ENCODE measurements at places on chromosomes 7 and 10.
A peak's percentile ranks its signal among the peaks of the same experiment; 100 is the strongest.

GRCh38 chr7:76281006-76281705 lies 21.3 kb upstream of the HSPB1 start:
- DNase-seq, result no peak

GRCh38 chr10:71921324-71922027 lies 42.7 kb upstream of the CHST3 start:
- no peak for DNase-seq

DNA sequence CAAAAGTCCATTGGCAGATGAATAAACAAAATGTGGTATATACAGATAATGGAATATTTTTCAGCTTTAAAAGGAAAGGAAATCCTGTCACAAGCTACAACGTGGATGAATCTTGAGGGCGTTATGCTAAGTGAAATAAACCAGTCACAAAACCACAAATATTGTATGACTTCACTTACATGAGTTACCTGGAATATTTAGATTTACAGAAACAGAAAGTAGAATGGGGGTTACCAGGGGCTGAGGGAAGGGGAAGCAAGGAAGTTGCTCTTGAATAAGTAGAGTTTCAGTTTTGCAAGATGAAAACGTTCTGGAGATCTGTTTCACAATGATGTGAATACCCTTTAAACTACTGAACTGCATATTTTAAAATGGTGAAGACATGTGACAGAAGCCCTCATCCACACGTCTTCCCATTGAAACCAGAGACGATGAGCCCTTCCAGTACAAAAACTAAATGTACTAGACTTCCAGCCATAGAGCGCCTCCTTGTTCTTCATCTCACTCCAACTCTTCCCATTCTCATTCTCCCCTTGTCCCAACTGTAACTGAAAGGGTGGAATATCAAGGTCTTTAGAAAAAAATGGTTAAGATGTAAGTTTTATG lies 62.4 kb downstream of the MICU1 start:
- no peak for DNase-seq

DNA sequence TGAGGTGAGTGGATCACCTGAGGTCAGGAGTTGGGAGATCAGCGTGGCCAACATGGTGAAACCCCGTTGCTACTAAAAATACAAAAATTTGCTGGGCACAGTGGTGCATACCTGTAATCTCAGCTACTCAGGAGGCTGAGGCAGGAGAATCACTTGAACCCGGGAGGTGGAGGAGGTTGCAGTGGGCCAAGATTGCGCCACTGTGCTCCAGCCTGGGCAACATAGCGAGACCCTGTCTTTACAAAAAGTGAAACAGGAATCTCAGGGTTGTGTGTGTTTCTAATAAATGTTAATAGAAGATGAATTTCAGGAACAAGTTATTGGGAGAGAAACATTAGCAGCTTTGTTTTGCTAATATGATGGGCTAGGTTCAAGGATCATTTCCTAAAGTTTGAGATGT lies 19.9 kb downstream of the PPP2R2D start:
- no peak for DNase-seq

DNA sequence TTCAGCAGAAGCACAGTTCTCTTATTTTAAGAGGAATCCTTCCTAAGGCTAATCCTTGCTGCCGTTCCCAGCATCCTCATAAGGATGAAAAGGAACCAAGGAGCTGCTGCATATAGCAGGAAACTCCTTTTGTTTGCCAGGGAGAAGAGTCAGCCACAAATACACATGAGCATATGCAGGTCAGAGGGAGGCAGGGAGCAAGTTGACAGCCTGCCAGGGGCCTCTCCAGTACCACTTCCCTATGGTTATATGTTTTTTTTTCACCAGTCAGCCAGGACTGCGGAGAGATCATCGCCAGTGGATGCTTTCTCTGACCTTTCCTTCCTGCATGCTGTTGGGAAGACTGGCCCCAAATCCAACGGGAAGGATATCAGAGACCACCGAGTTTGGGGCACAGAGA lies 39.8 kb downstream of the SLC35B4 start:
- no peak for DNase-seq

DNA sequence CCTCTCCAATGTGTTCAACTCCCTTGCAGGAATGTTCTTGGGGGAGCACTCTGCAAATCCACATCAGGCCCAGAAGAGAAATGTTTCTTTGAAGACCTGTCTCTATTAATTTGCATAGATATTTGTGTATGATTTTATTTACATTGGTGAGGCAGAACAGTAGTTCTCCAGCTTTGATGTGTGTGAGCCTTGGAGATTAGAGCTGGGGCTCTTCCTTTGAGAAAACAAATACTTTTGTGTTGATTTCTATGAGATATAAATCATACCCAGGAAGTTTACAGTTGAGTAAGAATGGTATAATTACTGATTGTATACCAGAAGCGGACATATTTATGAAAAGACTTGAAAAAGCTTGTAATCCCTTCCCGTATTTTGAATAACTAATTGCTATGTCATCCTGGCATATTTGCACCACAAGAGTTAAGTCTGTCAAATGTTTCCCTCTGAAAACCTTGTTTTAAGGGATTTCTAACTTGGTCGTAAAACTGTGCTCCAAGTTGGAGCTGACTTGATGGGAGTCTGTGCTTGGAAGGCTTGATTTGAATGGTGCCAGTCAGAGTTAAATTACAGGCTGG lies 468.5 kb downstream of the LRMDA start:
- no peak for DNase-seq

- no peak for DNase-seq
Measured at GRCh38 chr10:113442336-113442735, 110.5 kb upstream of the HABP2 start.

DNA sequence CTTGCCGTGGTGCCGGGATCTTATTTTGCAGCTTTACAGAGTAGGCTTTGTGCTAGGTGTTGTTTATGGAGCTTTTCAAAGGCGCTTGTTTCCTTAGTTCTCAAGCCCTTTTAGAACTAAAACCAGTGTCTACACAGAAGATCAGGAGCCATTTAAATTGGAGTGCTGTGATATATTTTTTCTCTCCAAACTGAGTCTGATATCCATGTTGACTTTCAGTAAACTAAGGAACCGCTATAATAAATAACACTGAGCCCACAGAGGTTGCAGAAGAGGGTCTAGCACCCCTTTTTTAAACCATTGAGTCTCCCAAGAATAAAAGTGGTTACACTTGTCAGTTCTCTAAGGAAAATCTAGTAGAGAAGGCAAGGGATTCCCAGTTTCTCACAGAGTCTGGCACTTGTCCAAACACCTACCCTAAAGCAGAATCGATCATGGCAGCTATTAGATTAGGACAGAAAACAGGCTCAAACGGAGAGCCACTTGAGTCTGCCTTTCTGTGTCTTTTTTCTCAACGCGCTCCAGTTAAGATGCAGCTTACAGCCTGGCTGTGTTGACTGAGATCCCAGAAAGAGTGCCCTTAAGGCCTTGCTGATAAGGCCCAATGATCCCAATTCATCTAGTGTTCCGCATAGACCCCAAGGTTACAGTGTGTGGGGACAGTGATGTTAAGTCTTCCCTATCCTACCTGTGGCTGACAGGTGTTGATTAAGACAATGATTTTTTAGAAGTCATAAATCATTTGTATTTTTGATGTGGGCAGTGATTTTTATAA lies 804 bp downstream of the TMEM106B start:
- peak; percentile 33 for DNase-seq

- DNase-seq, result peak; percentile 53
Measured at GRCh38 chr7:90605055-90605454, 8.9 kb downstream of the CDK14 start.

DNA sequence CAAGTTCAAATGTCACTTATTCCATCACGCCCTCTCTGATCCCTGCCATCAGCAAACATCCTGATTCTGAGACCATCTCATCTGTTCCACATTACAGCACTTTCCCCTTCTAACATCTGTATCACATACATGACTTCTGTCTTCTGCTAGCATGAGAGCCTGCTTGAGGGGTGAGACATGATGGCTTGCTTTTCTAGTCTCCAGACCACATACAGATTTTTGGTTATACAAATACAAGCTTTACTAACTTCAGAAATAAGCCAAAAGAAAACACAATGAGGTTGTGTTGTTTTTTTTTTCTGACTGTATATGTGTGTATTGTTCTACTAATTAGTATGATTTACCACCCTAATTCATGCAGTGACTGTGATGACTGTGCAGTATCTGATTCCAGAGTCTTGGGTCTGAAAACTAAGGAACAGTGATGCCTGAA lies 34.3 kb downstream of the NAPEPLD start:
- DNase-seq, result no peak

DNA sequence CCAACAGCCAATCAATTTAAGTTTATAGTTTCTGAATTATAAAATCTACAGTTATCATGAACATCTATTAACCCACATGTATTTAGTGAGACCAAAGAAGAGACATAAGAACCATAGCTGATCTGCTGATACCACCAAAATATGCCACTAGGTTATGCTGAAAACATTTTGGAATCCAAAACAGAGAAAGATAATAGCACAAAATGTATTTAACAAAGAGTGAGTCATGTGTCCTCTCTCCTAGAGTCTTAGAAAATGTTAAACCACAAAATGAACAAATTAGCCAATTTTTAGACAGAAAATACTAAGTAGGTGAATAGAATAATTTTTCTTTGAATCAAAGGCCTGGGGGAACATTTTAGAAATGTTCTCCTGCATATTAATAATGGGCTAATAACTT lies 527.5 kb downstream of the GPAM start:
- DNase-seq, result no peak

- no peak for DNase-seq
Measured at GRCh38 chr7:39560997-39561396, 5.2 kb upstream of the YAE1 start.

DNA sequence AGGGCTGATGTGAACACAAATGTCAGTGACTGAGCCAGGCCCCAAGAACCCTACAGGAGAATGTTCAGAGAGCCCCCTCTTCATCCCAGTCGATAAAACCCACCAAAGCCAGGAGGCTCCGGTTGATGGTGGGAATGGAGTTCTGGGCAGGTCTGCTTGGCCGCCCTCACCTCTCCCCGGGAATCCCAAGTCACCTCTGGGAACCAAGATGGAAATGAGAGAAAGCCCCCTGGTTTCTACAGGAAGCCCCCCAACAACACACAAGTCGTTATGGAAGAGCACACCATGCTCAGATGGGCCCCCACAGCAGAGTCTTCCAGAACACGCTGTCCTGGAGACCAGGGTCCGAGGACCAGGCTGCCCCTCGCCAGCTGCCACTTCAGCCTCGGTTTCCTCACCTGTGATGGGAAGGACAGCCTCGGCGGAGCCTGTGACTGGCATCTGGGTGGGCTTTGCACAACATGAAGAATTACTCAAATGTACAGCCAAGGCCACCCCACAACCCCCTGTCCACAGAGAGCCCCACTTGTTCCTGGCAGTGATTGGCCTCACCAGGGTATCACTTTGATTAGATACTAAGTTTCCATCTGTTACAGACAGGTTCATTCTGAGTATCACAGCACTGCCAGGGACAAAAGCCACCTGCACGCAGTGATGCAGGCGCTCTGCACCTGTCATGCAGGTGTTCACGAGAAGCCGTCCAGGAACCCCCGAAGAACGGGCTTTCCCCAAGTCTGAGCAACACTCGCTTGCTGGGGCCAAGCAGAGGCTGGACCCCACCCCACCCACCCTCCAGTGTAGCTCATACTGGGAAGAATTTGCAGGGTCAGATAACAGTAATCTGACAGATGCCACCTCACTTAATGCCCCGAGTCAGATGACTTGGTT lies 57.6 kb downstream of the MKI67 start:
- DNase-seq, result no peak

DNA sequence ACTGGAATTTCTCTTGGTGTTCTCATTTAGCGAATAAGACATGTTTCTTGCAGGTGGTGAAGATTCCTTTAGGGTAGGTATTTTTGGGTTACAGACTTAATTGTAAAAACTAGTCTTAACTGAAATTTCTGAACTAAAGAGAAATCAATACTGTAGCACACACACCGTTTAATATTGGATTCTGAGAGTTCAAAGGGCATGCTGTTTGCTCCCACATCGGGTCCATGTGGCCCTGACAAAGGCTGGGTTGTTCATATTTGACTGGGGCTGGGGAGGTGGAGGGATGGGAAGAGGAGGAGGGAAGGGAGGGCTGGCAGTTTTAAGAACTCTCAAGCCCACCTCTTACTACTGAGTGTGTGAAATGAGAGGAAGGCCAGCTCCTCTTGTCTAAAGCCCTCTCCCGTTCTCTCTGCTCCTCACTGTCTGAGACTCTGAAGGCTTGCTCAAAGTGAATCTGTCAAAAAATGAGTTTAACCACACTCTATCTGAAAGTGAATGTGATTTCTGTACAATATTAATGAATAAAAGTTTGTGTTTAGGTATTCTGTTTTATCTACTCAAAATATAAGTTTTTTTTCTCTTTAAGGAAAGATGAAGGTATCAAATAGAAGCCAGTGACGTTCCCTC lies 40.0 kb upstream of the RHEB start:
- DNase-seq, result no peak

DNA sequence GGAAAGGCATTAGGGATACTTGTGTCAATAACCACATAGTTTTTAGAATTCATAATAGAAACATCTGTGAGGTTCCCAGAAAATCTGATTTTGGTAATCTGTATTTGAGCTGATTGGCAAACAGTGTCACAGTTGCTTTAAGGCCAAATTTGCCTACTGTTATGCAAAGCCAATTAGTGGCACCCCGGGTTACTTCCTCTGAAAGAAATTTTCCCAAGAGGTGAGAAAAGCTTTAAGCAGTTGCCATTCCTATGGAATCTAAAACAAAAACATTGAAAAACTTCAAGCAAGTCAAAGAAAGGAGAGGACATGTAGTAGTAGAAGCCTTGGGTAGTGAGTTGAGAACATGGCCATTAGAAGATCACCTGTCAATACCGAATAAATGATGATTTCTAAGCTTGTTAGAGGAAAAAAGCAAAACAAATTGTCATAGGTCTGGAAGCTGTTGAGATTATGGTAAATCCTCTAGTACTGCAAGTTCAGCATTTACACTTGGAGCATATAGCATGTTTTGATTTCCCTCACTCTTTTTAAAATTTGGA lies 176.8 kb downstream of the TWIST1 start:
- no peak for DNase-seq

- no peak for DNase-seq
Measured at GRCh38 chr7:74579800-74580685, 77.5 kb upstream of the GTF2I start.

DNA sequence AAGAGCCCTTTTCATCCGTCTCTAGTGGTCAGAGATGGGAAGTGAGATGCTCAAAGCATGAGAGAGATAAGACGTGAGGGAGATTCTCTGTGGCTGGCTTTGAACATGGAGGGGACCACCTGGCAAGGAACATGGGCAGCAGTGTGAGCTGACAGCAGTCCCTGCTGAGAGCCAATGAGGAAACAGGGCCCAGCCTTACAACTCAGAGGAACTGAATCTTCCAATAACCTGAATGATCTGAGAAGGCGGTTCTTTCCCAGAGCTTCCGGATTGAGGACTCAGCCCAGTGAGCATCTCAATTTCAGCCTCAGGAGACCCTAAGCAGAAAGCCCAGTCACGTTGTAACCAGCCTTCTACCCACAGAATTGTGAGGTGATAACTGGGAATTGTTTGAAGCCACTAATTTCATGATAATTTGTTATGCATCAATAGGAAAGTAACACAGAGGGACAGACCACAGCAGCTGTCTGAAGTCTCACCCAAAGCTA lies 33.9 kb upstream of the IKZF1 start:
- no peak for DNase-seq

DNA sequence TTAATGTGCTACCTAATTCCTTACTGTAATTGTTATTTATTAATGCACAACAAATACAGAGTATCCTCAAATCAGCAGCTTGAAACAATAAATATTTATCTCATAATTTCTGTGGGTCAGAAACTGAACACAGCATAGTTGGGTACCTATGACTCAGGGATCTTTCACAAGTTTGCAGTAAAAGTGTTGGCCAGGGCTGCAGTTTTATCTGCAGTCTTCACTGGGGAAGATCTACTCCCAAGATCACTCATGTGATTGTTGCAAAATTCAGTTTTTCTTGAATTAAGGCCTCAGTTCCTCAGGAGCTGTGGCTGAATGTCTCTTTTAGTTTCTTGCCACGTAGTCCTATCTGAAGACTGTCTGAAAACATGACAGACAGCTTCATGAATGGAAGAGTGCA lies 237.8 kb downstream of the ZWINT start:
- DNase-seq, result no peak
